B cell (primary cell): ENCODE measurements at places on chromosomes 16 and 17. TPM values are rescaled to one million over a fixed set of nuclear protein-coding genes. Genes with fewer than 3 reads are reported as not detected.

The ELMO3 gene
- total RNA-seq: 8.3 and 9.6 TPM in 2 replicates

The SLC6A2 gene
- total RNA-seq: not detected in 2 replicates

The CMTM2 gene
- not detected in 2 replicates for total RNA-seq

The CHST6 gene
- total RNA-seq: 0.07 and 0.17 TPM in 2 replicates

The RCVRN gene
- total RNA-seq: not detected in 2 replicates

The KCNH4 gene
- total RNA-seq: 0.51 and 0.62 TPM in 2 replicates

The XAF1 gene
- total RNA-seq: 116 and 127 TPM in 2 replicates

The SLFN14 gene
- not detected in 2 replicates for total RNA-seq

The STAT5A gene
- total RNA-seq: 104 and 110 TPM in 2 replicates

The IGSF6 gene
- 0.63 and 1.3 TPM in 2 replicates for total RNA-seq

The CCDC92B gene
- not detected in 2 replicates for total RNA-seq

The LRRC37A3 gene
- 67.2 and 76.6 TPM in 2 replicates for total RNA-seq

The ZNF624 gene
- total RNA-seq: 12.0 and 13.5 TPM in 2 replicates
